Suppressor macrophage treated with lipopolysaccharide for 4 hours (primary cell): ENCODE measurements at places on chromosomes 4 and X.
A peak's percentile ranks its signal among the peaks of the same experiment; 100 is the strongest.

DNA sequence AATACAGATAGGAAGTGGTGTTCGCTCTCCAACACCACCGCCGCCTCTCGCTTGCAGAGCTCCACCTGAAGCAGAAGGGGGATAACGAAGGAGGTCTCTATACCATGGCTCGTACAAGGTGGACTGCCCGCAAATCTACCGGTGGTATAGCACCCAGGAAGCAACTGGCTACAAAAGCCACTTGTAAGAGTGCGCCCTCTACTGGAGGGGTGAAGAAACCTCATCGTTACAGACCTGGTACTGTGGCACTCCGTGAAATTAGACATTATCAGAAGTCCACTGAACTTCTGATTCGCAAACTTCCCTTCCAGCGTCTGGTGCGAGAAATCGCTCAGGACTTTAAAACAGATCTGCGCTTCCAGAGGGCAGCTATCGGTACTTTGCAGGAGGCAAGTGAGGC, 5.2 kb upstream of the BMP15 start:
- DNase-seq, result peak; percentile 46

DNA sequence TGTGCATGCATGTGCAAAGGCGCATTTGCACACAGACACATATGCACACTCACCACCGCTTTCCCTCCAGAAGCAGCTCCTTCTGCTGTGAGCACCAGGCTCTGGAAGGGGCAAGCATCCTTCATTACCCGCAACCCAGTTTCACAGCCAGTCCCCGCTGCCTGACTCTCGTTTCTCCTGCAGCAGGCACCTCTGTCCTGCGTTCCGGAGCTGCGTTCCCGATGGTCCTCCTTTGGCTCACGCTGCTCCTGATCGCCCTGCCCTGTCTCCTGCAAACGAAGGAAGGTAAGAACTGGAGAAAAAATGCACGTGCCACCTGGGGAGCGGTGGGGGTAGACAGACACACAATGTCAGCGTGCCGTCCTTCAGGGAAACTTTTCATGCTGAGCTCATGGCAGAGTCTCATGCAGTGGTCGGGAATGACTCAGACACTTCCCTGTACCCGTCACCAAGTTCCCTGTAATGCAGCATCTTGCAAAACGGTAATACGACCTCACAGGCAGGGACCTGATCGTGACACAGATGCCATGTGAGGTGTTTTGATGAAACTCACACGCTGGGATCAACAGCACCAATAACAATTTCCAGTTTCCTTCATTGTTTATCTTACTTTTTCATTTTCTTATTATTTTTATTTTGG, 5.1 kb downstream of the IL3RA start:
- DNase-seq, result peak; percentile 79

- no peak for DNase-seq
Observed at GRCh38 chr4:130591091-130591490, 1495.1 kb downstream of the C4orf33 start.

- DNase-seq, result no peak
Observed at GRCh38 chrX:63664083-63664482, 120.9 kb downstream of the ARHGEF9 start.

- no peak for DNase-seq
Observed at GRCh38 chr4:143374771-143375170, 38.1 kb downstream of the GAB1 start.

GRCh38 chrX:22192419-22193060, 80.2 kb upstream of the CBLL2 start:
- peak; percentile 56 for DNase-seq

GRCh38 chr4:183333983-183334382, 11.8 kb upstream of the CLDN24 start:
- DNase-seq, result no peak

DNA sequence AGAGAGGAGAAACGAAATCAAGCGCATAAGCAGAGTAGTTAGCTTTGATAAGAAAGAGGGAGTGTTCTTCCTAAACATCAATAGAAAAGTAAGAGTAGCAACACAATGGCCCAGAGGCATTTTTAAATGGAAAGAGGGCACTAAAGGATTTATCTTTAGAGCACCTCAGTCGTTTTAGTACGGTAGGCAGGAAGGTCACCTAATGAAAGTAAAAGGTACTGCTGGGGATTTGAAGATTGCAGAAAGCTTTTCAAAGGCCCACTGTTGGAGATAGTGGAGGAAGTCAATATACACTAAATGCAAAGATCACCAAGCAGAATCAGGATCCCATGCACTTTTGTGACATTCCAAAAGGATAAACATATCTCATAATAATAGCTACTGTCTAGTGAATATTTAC, 667.7 kb upstream of the GRID2 start:
- no peak for DNase-seq

- DNase-seq, result no peak
Observed at GRCh38 chrX:104335756-104336155, 81.0 kb upstream of the ESX1 start.

- no peak for DNase-seq
Observed at GRCh38 chr4:47222276-47222675, 190.9 kb downstream of the GABRB1 start.

GRCh38 chrX:85084770-85085393, 81.2 kb downstream of the APOOL start:
- peak; percentile 30 for DNase-seq

GRCh38 chrX:78643874-78644273, 15.3 kb downstream of the RTL3 start:
- DNase-seq, result no peak

GRCh38 chrX:111145878-111146277, 49.9 kb downstream of the PAK3 start:
- no peak for DNase-seq

- DNase-seq, result no peak
Observed at GRCh38 chrX:1781766-1782165, 166.9 kb downstream of the ASMT start.

DNA sequence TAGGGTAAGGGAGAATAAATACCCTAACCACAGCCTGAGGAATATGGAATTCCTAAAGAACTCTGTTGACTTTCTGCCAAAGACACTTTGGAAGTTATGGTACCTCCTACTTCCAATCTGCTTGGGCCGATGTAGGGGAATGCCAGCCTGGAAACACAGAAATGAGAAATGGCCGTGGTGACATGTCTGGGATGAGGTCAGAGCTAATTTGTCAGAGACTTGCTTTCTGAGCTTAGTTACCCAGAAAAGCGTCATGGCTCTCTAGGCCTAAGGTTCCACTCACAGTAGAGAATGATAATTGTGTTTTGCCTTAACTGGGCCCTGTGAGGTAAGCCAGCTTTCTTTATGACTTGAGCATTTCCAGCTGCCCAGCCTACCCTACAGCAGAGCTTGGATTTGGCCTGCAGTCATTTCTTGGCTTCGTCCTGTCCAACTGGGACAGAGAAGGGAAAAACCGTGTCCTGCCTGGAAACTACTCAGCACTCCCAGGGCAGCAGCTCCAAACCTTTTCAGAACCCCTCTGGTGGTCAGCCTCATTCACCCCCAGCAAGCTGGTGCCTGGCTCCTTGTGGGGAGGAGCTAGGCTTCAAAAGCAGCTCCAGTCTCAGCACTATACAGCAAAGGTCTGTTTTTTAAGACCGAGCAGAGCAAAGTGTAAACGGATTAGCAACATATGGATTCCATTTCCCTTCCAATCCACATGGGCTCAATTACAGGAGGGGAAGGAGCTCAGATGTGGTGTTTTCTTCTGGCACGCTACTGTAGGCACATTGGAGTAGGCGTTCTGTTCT, 92.3 kb downstream of the RLIM start:
- no peak for DNase-seq

GRCh38 chr4:133812236-133812635, 389.4 kb downstream of the PABPC4L start:
- no peak for DNase-seq

GRCh38 chr4:48345542-48345941, 4.2 kb downstream of the SLAIN2 start:
- DNase-seq, result no peak

GRCh38 chr4:118410138-118410537, 57.3 kb upstream of the PRSS12 start:
- DNase-seq, result no peak

DNA sequence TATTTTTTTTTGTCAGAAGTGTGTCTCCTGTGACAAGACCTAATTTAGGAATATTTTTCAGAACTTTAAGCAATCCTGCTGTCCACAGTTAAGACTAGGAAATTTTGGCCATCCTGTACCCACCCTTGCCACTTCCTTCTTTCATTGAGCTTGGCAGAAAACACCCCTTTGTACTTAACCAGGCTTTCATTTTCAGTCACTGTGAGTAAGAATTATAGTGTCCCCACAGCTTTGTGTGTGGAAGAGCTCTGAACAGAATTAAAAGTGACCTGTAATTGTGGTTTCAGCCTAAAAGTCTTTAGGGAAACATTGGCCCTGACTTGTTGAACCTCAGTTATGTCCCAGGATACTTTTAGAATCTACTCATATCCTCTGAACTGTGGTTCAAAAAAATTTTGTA, 153.7 kb upstream of the BMP3 start:
- DNase-seq, result no peak

- DNase-seq, result no peak
Observed at GRCh38 chr4:37465845-37466244, 220.3 kb downstream of the RELL1 start.

DNA sequence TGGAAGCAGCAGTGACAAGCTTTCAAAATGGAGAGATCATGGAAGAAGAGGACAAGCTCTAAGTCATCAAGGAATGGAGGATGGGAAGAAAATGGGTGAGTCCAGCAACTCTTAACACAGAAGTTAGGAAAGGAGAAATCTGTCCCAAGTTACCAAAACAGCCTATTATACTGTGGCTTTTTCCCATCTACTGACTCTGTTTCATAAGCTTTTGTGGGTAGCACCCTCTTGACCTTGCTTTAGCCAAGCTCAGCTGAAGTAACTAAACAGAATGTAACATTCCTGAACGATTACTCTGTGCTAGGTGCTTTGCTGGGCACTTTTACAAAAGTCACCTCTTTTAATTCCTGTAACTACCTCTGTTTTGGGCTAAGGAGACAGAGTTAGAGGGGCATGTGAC, 54.9 kb downstream of the MAP7D2 start:
- no peak for DNase-seq

- no peak for DNase-seq
Observed at GRCh38 chr4:101271516-101271915, 75.8 kb downstream of the PPP3CA start.

DNA sequence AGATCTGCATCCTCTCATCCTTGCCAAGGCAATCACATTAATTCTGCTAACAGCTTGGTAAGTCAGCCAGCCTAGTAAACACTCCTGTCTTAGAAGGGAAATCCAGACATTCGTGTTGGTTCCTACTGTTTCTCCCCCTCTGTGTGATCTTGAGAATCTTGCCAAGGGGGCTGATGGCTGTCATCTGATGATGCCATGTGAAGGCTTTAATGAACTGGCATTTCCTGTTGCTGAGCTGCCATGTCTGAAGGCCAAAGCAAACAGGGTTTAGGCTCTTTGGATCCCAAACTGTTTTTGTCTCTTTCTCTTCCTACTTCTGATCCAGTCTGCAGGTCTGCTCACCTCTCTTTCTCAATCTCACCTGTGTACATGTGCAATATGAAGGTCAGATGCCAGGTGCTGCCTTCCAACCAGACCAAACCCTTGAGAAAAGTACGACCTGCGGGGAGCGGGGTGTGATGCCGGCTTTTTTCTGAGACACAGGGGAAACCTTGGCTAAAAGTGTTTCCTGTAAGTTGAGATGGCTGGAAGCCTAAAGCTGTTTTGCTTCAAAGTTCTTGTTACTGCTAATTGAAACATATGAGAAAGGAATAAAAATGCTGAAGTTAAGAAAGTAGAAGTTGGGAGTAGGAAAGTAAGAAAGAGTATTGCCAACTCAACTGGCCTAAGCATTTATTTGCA, 532.9 kb downstream of the ANKRD50 start:
- DNase-seq, result no peak

GRCh38 chrX:119549327-119550016, 15.7 kb downstream of the STEEP1 start:
- no peak for DNase-seq

DNA sequence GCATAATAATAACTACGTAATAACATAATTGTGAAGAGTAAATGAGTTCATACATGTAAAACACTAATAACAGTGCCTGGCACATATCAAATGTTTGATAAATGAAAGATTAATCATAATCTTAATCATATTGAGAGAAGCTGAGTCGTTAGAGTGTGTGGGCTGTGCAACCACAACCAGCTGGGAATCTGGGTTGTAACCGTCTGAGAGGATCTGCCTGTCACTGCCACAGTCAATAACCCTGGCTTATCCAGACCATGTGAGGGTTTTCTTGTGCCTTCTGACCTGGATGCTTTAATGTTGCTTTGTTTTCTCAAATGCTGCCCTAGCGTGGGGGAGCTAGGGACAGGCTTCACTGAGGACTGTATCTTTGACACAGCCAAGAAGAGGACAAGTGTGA, 73.9 kb downstream of the TRPC5 start:
- no peak for DNase-seq

GRCh38 chrX:1386338-1387127, 5.4 kb downstream of the SLC25A6 start:
- DNase-seq, result no peak

DNA sequence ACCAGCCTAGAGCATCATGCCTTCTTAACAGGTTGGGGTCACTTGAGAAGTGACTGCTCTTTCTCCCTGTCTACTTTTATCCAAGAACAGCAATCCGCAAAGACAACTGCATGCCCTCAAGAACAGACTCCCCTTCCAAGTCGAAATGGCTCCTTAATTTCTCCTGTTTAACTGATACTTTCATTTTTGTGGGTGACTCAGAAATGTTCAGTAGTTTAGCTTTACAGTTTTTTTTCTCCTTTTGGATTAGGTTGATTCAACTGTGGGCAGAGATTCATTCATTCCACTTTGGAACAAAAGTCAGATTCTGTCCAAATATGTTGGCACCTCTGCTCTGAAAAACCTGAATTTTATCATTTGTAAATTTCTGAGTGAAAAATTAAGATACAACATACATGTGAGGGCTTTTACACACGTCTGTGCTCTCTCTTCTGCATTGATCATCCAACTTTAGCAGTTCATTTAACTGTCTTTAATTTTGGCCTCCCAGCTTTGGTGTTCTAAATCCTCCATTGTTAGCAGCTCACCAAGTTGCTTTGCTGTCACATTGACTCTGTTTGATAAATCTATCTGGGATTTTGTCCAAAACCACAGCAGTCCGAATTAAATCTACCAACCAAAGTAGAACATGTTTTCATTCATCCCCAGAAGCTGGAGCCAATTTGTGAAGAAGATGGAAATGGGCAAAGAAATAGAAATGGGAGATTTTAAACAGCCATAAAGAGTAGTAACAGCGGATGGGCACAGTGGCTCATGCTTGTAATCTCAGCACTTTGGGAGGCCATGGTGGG, 50.0 kb downstream of the HOPX start:
- DNase-seq, result no peak

DNA sequence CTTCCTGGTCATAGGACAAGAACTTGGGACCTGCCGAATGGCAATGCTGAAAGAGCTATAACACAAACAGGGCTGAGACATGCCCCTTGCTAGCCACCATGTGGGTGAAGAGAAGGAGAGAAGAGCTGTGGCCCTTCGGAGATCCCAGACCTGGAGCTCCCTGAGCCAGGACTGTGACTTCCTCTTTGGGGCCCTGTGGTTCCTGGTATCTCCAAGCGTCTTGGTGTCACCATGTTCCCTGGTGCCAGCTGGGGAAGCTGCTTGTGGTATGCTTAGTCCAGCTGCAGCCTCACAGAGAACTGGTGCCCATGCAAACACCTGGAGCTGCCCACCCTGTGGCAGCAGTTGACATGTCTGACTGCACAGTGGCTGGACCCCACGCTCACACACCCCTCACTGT, 68.5 kb downstream of the NDNF start:
- no peak for DNase-seq

GRCh38 chr4:24240655-24241054, 343.7 kb downstream of the DHX15 start:
- no peak for DNase-seq
